ENCODE measurements at places on chromosomes 16 and 17. TPM values are rescaled to one million over a fixed set of nuclear protein-coding genes. Genes with fewer than 3 reads are reported as not detected.

The ARL5C gene
- total RNA-seq = not detected

DNA sequence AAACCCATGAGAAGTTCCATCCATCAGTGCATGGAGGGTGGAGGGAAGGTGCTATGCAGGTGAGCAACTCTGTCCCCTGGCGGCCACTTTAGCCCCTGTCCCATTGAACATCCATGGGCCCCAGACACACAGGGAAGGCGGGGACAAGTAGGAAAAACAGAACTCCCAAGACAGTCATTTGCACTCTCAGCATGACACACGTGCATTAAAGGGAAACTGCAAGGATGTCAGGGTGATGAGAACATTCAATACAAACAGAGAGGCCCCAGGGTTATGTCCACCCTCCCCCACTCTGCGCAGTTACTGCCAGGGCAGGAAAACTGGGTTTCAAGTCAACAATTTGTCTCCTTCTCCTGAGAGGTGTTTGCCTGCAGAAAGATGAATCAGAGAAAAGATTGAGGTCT is 44.0 kb upstream of the AKTIP start:
- DNase-seq = peak; percentile 15

- no peak for DNase-seq
These were observed 51.7 kb downstream of the HLF start for GRCh38 chr17:55316499-55316898.

The INCA1 gene
- 0.88 TPM for total RNA-seq

GRCh38 chr17:65243838-65244625 is 106.9 kb downstream of the RGS9 start:
- DNase-seq = peak; percentile 87

GRCh38 chr17:29945281-29945680 is 3.8 kb downstream of the EFCAB5 start:
- DNase-seq = no peak

- DNase-seq = no peak
These were observed at the start of gene G6PC1 for GRCh38 chr17:42900460-42901331. Gene G6PC1 (plus strand): TSS chr17:42900799. CDS start chr17:42900877, 78 bp downstream.

GRCh38 chr16:49108611-49109010 is 173.0 kb downstream of the CBLN1 start:
- no peak for DNase-seq

The DHX8 gene
- 52.3 TPM for total RNA-seq

DNA sequence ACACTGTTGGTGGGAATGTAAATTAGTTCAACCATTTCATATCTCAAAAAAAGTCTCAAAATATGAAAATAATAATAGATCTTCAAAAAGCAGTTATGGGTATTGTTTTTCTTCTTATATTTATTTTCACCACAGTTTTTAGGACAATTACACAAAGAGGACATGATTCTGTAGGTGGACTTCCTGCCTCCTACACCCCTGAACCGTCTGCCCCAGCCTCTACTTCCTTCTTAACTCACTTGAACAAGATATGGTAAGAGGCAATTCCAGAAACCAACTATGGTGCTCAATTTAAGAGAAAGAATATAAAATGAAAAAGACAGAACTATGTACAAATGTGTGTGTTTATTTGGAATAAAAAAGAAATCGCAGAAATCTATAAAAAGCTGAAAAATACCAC is 74.1 kb upstream of the MON1B start:
- DNase-seq = no peak

The DHODH gene
- 12.9 TPM for total RNA-seq

- DNase-seq = no peak
These were observed 3.6 kb upstream of the MAFG start for GRCh38 chr17:81931189-81931556.

The MT4 gene
- total RNA-seq = not detected

The ADAM11 gene
- 2.8 TPM for total RNA-seq

The SLC43A2 gene
- 8.0 TPM for total RNA-seq

DNA sequence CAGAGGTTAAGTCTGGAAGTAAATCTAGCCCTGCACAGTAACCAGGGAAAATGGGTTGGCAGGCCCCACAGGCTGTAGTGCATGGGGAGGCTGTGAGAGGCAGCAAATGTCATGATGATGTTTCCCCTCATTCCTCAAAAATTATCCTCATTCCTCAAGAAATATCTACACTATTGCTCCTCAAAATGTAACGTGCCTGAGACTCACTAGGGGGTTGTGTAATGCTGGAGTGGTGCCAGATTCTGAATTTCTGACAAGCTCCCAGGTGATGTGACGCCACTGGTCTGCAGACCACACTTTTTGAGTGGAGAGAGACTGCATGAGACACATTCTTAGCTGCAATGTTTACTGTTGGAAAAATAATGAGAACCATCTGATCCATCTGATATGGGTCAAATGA is 1.2 kb upstream of the MPP3 start:
- no peak for DNase-seq

- no peak for DNase-seq
These were observed 35.6 kb upstream of the CACNG4 start for GRCh38 chr17:66928949-66929348.

DNA sequence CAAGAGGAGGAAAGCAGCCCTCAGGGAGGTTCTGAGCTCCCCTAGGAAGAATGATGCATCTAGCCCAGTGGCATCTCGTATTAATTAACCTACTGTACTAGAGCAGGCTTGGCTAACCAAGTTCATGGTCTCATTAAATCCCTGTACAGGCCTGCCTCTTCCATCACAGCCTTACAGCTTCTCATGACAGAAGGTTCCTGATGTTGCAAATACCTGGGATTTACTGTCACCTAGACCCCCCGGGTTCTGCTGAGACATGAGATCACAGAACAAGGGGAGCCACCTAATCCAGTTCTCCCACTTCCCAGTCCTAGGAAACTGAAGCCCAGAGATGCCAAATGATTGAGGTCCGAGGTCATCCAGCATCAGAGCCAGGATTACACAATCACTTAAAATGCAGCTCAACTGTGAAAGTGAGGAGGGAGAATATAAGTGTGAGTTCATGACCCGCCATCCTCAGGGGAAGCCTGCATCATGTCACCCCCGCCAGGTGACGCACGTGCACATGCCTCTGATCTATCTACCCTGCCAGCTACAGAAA is 23.9 kb downstream of the ACLY start:
- peak; percentile 57 for DNase-seq

DNA sequence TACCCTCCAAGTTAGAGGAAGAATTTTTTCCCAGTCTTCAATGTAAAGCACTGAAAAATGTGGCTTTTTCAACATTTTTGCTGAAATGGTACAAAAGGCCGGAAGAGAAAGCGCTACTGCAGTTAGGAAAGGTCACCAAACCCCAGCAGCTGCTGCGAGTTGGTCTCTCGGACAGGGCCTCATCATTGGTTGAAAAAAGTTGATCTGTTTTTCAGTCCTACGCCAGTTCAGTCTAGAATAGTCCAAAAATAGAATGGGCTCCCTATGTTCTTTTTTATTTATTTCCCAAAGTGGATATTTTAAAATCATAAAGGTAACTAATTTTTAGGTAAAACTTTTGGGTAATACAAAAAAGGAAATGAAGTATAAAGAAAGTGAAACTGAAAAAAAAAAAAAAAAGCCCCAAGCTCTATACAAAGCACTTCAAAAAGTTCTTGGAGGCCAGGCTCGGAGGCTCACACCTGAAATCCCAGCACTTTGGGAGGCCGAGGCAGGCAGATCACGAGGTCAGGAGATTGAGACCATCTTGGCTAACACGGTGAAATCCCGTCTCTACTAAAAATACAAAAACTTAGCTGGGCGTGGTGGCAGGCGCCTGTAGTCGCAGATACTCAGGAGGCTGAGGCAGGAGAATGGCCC is 17.4 kb downstream of the ADAP2 start:
- no peak for DNase-seq

The HP gene
- total RNA-seq = not detected

DNA sequence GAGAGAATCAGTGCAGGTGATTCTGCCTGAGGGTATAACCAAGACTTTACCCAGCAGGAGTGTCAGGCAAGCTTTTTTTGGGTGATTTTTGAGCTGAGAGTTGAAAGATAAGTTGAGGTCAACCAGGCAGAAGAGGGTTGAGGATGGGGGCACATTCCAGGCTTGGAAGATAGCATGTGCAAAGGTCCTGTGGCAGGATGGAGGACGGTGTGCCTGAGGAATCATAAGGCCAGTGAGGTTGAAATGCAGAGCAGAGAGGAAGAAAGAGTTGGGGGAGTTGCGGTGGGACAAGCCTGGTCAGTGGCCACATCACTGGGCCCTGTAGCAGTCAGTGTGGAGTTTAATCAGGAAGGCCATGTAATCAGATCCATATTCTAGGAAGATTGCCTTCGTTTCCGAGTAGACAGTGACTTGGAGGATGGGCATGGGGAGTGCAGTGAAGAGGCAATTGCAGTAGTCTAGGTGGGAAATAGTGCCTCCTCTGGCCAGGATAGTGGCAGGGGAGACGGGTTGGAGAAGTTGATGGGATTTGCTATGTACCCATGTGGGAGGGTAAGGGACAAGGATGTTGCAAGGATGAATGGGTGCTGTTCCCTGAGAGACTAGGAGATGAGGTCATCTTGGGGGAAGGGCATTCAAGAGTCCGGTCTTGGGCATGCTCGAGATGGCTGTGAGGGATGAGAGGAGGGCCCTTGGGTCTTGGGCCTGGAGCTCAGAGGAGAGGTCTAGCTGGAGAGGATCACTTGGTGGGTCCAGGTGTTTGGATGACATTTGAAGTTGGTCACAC is 3.9 kb downstream of the PLEKHG4 start:
- peak; percentile 46 for DNase-seq

GRCh38 chr17:76145231-76146052 is 4.4 kb upstream of the FOXJ1 start:
- no peak for DNase-seq

The ZFP3 gene
- 0.72 TPM for total RNA-seq

GRCh38 chr16:4678596-4678995 is 14.8 kb upstream of the NUDT16L1 start:
- DNase-seq = no peak

The SLC2A4 gene
- total RNA-seq = not detected

- DNase-seq = no peak
These were observed 5.8 kb upstream of the HBZ start for GRCh38 chr16:146646-147045.

GRCh38 chr17:74815067-74815466 is 38.9 kb upstream of the NAT9 start:
- DNase-seq = no peak

DNA sequence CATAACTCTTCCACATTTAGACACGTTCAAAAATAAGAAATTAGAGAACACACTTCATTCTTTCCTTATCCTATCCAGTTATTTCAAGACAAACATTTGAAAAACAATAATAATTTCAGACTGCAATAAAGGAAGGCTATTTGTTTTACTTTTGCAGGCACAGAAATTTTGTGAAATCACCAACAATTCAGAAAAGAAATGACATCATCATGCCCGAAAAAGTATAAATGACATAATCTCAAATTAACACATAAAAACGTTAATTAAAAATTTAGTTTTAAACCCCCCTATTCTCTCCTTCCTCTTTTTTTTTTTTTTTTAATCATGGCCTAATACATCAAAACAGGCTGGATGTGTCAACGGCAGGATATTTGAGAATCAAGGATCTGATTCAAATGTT is 468.4 kb upstream of the RBFOX1 start:
- no peak for DNase-seq

- DNase-seq = no peak
These were observed 49.1 kb downstream of the TBC1D16 start for GRCh38 chr17:79986411-79987186.

The HSD17B2 gene
- not detected for total RNA-seq

DNA sequence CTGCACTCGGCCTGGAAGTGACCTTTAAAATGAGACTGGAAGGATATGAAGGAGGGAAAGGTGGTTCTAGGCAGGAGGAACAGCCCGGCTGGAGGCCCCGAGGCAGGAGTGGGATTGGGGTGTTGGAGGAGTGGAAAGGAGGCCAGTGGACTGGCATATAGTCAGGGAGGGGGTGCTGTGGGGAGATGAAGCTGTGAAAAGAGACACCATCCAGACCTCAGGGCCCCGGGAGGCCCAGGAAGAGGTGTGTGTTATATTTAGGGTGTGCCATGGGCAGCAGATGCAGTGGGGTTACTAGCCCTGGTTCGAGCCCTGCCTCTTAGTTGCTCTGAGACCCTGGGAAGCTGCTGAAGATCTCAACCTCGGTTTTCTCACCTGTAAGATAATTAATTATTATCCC is 18.9 kb upstream of the DOK4 start:
- DNase-seq = no peak

GRCh38 chr17:55484575-55484974 is 26.7 kb downstream of the SMIM36 start:
- no peak for DNase-seq

DNA sequence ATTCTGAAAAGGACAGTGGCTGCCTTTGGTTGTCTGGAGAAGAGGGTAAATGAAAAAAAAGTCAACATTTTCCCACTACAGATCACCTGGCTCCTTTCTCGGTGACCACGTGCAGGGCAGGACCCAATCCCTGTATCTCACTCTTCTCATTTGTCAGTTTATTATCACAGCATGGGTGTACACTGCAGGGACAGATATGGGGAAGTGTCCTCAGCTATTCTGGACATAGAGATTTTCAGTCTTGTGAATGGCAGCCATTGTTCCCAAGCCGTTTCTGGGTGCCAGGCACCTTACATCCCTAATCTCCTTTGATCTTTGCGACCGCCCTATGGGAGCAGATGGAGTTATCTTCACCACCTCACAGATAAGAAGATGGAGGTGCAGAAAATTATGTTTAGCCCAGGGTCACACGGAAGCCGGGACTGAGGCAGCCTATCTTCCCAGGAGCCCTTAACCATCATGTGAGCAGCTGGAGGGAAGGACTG is 7.2 kb downstream of the ADORA2B start:
- DNase-seq = no peak

The SLC47A1 gene
- 7.3 TPM for total RNA-seq

- DNase-seq = no peak
These were observed 708 bp downstream of the DHX33 start for GRCh38 chr17:5468075-5468473.

DNA sequence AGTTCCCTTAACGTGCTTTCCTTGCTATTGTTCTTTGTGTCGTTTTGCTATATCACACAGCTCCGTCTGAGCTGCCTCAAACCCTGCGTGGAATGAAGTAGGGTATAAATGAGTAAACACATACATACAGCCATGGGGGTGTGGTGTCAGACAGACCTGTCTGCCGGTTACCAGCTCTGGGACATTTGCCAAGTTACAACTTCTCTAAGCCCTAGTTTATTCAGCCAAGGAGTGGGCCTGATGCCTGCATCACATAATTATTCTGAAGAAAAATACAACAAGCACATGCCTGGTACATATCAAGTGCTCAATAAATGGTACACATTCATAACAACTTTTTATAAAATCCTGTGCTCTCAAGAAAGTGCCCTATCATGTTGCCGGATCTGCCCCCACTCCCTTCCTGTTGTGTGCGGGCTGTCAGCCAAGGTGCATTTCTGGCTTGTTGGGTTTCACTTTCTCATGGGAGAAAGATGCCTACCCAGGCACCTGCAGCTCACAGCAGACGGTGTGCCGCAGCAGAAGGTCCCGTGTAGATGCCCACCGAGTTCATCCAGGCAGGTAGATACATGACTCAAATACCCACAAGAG is 30.5 kb downstream of the SMPD3 start:
- peak; percentile 51 for DNase-seq

The PYDC1 gene
- not detected for total RNA-seq
